ENCODE measurements at places on chromosomes 3 and 15.

DNA sequence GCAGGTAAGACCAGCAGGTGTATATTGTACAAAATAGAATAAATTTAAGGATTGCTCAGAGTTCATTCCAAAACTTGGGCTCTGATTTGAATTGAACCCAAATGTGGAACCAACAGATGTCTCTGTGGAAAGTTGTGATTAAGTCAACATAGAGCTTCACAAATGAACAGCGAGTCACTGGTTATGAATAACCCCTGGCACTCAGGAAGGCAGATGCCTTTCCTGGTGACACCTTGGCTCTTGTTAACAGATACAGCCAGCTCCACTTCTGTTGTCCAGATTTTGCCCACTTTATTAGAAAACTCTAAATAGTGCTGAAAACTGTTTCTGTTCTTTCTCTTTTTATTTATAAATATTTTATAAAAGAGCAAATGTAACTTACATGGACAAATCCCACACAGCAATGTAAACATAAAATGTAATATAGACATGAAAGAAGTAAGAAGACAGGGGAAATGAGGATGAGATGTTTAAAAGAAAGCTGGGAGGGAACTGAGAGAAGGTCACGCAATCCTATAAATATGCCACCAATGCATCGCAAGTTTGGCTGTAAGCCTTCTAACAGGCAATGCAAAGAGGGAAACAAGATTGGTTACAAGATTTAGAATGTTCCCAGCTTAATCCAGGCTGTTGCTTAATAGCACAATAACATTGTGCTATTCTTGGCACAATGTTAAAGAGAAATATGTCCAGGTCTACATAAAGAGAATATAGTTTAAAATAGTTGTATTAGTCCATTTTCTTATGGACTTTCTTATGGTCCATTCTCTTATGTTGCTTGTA is 495.5 kb downstream of the TAFA4 start:
- DNase-seq = no peak

DNA sequence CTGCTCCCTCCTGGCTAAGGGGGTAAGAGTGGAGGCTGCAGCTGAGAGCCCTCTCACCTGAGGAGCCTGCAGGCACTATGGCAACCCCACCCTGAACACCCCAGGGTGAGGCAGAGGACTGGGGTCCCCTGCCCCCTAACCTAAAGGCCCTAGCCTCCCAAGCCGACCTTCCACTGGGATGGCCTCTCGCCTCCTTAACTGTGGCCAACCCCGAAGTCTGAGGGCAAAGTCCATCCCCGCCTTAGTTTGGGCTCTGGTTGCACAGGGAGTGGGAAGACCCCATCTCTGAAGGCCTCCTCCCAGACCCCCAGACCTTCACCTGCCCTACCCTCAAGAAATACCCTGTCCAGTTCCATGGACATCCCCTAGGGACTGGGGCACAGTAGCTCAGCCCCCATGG is 100.6 kb upstream of the PRR23E start:
- DNase-seq = no peak

- no peak for DNase-seq
These were observed 2.3 kb downstream of the GORASP1 start for GRCh38 chr3:39104961-39105686.

DNA sequence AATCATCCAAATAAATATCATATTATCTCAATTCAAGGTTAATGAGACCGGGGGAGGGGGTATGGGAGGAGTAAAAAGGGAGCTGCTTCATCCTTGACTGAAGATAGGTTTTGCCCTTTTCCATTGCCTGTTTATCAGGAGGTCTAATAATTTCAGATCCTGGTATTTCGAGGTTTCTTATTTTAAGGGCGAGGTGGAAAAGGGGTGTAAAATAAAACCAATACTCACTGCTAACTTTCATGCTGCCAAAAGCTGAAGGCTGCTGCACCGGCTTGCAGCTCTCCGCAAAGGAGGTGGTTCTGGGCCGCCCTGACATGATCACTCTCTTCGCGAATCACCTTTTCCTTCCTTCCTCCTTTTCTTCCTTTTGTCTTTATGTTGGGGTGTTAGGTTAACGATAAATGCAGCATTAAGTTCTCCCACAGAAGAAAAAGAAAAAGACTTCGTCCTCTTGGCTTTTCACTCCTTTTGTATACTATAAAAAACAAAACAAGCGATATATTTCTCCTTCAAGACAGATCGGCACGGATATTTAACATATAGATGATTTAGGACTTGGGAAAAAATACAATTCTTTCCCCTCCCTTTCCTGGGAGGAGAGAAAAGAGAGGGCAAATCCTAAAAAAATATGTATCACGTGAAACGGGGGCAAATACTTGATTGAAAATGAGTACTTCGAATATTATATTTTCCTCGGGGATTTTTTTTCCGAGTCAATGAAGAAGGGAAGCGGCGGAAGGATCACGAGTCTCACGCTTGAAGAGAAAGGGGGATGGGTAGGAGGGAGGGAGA is 932 bp downstream of the GSK3B start:
- no peak for DNase-seq

DNA sequence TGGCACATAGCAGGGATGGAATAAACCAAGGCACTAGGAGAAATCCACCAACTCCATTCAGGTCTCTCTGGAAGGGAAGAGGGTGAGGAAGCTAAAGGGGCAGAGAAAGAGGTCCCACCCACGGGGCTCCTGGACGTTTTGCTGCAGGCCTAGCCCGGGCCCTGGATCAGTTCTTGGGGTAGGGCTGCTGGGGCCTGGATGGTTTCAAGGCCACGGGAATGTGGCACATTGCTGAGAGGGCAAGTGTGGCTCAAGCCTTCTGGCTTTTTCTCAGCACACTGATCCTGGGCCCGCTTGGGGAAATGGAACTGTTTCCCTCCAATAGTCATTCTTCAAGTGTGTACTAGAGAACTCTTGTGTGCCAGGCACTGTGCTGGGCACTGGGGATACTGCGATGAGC is 24.0 kb downstream of the EPHB3 start:
- DNase-seq = no peak

DNA sequence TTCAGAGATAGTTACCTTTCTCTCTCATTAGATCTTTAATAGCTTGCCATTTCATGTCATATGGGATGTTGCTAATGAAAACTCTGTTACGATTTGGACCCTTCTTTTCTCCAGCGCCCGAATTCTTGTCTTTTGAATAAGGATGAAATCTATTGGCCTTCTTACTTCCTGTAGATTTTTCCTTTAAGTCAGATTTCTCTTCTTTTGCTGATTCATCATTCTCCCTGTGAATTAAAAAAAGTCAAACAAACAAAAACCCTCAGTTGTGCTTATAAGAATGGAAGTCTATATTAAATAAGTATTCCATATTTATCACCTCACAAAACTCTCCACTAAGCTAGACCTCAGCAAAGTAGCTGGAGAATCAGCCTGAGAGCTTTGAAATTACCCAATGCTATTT is 9.5 kb downstream of the MYEF2 start:
- DNase-seq = no peak

DNA sequence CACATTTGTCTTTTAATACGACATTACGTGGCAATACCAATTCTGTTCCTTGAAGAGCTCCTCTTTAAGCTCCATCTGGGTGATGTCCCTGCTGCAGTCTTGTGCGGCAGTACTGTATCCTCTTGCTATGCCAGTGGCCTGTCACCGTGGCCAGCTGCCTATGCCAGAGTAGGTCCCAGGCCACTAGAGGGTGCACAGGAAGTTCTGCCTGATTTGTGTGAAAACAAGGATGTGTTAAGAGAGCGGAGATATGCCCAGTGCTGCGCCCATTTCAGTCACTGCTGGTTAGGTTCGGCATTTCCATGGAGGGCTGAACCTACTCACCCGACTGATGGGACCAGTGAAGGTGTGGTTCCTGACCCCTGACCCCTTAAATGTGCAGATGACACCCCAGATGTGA is 25.2 kb downstream of the NIPA1 start:
- no peak for DNase-seq

GRCh38 chr3:115804713-115805119 is 181.4 kb downstream of the GAP43 start:
- no peak for DNase-seq

DNA sequence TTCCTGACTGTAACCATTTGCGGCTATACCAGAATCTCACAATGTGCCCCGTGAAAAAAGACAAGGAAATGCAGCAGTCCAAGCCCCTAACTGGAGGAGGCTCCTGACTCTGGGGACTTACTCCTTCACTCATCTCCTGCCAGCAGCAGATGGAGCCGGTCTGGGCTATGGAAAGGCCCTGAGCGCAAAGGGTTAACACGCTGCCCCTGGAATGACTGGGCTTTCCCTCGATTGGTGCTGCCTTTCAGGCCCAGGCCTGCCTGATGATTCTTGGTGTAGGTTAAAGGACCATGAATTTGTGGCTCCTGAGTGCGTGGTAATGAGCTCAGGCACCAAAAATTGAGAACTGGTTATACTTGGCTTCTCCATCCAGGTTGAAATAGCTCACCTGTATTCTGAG is 42.3 kb upstream of the GALNT15 start:
- no peak for DNase-seq

- no peak for DNase-seq
These were observed 47.2 kb downstream of the PPARG start for GRCh38 chr3:12336099-12336498.

DNA sequence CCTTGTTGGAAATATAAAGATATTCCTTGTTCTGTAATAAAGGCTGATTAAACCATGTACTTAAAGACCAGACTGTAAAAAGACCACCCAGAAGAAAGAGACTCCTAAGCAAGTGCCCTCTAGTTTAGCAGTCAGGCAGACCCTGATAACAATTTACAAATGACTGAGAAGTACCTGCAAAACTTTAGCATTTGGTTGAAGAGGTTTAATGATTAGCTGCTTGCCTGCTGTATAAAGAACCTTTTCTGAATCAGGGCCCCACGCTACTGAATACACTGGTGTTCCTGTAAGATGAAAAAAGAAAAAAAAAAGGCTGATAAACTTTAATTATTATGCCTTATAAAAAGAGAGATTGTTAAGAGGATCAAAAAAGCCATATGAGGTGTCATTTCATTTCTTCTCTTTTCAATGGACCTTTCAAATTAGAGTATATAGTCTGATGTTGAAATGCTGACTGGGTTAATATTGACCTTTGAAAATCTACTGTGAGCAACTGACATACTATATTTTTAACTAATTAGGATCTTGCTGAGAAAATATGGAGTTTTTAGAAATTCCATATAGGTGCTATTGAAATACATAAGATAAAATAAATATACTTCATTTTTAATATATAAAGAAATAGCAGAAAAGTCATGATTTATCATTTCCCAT is 33.0 kb downstream of the IFT80 start:
- no peak for DNase-seq

DNA sequence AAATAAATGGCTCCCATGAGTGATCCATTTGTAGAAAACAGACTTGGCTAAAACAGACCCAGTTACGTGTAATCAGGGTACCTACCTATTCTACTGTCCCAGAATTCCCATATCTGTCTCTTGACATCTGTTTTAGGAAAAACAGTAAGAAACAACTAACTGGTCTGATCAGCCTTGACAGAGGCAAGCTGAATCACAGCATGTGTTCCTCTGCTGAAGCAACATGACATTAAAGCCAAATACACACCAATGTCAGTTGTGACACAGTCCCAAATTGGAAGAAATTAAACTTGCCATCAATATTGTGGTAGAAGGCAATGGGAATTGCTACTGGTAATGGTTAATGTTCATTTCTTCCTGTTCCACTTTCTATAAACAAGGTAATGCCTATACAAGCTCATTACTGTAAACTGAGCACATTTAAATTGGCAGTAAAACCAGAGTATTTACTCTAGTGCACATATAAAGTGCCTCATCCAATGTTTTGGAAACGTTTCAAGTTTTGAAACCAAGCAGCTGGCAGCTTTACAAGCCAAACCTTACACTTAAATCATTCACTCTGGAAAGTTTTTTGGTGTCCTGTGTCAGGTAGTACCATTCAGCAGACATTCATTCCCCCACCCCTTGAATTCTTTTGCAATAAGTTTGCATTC is 27.0 kb downstream of the ALDH1A2 start:
- DNase-seq = no peak

DNA sequence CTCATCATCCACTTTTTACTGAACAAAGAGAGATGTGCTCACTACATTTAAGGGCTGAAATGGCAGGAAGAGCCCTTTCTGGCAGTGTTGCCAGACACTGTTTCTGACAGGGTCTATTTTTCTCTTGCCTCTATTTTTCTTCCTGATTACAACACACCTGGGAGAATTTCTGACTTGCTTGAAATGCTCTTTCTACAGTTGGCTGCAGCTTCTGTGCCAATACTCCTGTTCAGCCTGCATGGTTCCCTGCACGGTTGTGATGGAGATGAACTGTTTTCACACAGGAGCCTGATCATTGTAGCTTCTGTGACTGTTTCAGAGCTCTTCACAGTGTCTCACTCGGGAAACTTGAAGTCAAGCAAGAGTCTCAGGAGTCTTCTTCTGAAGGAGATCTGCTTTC is 83.0 kb upstream of the DLG1 start:
- DNase-seq = no peak

DNA sequence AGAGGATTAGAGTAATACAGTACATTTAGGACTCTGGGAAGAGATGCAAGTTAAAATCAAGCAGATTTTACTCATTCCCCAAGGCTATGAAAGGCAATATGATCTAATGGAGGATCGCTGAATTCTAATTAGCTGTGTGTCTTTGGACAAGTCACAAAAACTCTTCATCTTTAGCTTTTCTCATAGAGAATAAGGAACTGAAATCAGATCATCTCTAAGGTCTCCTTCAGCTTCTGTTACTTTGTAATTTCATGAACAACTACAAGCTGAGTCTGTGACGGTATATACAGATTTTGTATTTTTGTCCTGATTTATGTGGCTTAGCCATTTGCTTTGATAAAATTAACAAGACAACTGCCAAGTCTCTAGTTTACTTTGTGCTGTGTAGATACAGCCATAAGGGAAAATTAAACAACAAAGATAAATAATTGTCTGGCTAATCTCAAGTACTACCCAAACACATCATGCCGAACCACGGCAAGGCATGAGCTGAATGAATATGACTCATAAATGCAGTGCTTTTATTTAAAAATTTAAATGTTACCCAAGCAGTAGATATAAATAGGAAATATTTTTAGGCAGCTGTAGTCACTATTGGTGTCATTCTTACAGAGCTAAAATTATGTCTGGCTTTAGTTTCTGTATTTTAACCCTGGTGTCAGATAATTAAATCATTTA is 81.5 kb downstream of the GAP43 start:
- no peak for DNase-seq

DNA sequence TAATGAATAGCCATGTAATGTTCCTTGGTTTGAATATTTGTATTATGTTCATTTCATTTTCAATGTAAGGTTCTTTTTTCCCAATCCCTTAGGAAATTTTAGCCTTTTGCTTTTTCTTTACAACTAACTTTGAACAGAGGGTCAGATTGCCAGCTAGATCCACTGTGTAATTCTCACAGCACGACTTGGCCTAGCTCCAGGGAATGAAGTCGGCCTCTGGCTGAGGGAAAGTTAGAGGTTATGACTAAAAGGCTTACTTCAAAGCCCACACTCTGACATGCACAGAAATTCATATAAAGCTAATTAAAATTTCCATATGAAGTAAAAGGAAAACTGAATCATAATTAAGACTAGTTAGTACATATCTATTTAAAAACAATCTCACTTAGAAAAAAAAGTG is 38.7 kb downstream of the ROBO1 start:
- DNase-seq = no peak

DNA sequence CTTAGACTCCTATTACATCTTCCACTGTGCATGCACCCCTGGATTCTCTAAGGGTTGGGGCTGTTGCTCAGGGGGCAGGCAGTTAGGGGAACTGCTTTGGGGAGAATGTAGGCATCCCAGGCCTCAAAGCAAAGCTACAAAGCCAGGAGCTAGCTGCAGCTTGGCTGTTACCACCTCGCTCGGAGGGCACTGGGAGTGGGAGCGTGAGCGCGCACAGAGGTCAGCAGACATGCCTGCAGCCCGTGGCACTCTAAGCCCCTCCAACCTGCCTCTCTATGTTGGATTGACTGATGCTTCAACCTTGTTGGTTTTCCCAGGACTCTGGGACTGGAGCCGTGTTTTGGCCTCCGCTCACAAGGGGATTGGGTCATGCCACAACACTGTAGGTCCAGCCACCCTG is 69.8 kb downstream of the CPN2 start:
- DNase-seq = no peak

Data from breast epithelium (tissue), 4 donors.